ENCODE measurements at places on chromosomes 3 and 15.

- DNase-seq: no peak
Measured at GRCh38 chr3:10547841-10548783, 42.7 kb upstream of the ATP2B2 start.

DNA sequence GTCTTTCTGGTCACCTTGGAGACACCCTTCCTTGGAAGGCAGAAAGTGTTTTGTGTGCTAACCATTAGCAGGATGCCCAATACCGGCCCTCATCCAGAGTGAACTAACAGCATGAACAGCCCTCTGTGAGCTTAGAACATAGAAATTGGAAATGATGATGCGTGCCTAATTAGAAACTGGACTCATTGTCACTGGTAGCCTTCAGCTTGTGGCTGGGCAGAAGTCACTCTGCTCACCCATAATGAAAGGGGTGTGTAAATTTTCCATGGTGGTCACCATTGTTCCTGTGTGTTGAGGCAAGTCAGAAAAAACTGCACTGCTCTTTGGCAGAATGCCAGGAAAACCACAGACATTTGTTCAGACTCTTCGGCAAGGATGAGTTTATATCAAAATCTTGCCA, 74.7 kb upstream of the CNTN4 start:
- DNase-seq: no peak

GRCh38 chr3:45409369-45409768, 21.0 kb downstream of the LARS2 start:
- no peak for DNase-seq

DNA sequence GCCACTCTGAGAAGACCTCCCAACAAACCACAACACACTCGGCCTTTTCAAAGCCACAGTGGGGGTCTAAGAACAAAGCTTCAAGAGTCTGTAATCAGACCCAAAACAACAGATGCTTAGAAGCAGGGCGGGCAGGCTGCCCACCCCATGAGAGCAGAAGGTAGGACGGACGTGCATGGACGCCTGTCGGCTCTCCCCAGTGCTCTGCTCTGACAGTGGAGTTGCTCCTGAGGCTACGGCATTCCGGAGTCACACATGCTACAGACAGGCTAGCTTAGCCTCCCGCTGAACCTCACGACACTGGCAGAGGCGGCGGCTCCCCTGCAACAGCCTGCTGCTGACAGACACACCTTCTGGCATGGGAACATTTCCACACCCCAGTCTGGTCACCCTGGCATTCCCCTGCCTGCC, 33.5 kb downstream of the SLCO2A1 start:
- no peak for DNase-seq

- DNase-seq: no peak
Measured at GRCh38 chr3:44993471-44994205, 17.6 kb downstream of the EXOSC7 start.

DNA sequence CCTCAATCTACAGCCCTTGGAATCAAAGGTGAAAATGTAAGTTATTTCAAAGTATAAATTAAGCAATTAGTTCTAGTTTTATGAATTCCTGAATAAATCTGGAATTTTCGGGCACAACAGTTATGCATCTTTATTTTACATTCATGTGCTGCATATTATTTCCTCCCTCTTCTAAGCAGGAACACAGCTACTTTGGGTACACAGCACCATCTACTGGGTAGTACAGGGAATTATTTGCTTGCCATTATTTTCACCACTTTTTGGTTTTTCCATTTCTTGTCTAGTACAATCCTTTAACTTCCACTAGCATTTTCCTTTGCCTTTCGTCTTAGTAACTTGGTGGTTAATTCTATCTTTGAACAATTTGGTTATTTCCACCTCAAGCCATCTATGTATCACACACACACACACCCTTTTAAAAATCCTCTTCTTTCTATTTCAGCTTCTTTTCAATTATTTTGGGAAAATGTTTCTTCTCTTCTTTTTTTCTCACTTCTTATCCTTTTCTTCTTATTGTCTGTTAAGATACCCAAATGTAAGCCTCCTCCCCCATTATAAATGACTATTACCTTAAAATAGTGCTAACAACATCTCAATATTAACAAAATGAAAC, 451.0 kb downstream of the MFSD1 start:
- DNase-seq: no peak

DNA sequence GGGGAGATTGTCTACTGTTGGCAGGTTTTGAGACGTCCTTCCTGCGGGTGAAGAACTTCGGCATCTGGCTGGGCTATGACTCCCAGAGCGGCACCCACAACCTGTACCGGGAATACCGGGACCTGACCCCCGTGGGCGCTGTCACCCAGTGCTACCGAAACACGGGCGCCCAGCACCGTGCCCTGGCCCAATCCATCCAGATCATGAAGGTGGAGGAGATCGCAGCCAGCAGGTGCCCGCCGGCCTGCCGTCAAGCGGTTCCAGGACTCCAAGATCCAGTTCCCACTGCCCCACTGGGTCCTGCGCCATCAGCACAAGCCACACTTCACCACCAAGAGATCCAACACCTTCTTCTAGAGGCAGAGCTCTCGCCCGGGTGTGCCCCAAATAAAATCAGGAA, 194.9 kb upstream of the EPHA6 start:
- no peak for DNase-seq

GRCh38 chr3:56025326-56025725, 442.9 kb downstream of the ERC2 start:
- DNase-seq: no peak

DNA sequence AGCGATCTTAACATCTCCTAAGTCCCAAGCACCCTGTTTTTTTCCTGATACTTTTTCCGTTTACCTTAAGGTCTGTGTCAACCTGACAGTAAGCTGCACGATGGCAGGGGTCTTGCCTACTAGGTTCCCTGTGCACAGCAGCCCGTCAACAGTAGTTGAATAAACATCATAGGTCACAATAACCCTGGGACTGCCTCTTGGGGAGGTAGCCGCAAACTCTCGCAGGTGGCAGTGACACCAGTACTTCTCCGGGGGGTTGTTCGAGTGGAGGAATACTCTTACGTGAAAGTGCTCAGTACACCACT, 365 bp upstream of the PDCD6IP start:
- DNase-seq: no peak

- no peak for DNase-seq
Measured at GRCh38 chr3:82816086-82816485, 1054.6 kb upstream of the GBE1 start.

DNA sequence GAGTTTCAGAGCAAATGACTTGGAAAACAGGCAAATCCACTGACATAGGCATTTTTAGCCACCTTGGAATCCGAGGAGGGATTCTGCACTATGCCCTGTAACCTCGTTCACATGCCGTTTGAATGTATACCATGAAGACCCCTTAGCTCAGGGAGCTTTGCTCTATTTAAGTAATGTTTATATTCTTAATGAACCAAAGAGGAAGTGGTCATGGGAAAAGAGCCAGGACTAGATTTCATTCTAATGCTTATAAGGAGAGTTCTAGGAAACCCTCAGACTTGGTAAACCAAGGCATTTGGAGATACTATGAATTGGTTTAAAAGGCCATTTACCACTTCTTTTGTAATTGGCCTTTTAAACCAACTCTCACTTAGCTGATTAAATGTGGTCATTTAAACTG, 178.9 kb downstream of the IGF1R start:
- no peak for DNase-seq

- no peak for DNase-seq
Measured at GRCh38 chr3:144162042-144162441, 190.4 kb downstream of the DIPK2A start.

GRCh38 chr3:13770170-13771169, 109.4 kb downstream of the WNT7A start:
- no peak for DNase-seq

DNA sequence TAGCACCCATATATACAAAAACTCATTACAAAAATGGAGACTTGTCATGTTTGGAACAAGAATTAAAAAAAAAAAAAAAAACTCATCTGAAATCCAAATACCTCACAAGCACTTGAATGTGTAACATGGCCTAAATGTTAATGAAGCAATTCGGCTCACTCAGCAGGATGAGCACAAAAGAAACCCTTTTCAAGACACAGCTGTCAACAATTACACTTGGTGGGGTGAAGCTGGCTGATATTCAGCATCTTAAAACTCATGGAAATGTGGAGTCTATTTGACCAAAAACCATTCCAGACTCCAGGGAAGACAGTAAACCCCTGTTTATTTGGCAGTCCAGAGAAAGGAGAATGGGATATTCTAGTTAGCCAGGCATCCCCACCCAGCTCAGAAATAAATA, 205.4 kb upstream of the TSC22D2 start:
- no peak for DNase-seq

DNA sequence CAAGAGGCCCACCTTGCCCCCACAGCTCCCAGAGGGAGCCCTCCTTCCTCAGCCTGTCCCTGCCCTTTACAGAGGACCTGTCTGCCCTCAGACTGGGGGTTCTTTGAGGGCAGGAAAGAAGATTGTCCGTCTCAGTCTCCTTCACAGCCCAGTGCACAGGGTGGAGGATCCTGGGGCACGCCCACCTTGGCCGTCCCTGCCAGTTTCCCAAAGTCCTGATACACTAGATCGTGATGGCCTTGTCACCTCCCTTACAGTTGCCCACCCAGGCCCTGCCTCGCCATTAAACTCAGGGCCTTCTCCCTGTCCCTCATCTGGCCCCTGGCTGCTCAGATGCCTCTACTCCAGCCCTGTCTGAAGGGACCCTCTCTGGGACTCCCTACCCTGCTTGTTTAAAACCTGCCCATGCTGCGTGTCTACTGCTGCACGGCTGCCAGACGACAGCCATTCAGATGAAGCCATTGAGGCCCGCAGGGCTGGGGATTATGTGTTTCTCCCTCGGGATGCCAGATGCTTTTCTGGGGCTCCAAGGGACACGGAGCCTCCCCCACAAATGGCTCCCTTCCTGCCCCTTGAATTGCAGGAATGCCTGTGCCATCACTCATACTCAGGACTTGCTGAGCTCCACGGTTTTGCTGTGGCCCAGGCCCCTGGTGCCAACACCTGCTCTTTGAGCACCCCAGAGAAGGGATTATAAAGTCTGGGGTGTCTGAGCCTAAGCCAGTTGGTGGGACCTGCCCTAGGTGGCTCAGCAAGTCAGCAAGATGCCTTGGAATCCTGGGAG, 27.8 kb downstream of the ACSBG1 start:
- DNase-seq: no peak

DNA sequence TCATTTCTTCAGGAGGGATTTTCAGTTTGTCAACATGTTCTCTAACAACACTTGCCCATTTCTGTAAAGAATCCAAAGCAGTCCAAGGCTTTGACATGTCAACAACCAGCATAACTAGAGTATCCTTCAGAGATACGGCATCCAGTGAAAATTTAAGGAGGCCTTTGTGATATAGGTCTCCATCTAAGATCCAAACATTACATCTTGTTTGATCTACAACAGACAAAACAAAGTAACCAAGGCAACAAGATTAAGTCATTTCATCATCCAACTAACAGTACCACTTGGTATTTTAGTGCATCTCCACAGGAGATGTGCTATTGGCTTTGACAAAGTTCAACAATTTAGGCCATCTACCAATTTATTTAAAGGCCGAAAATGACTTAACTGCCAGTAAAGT, 25.8 kb downstream of the DYNC1LI1 start:
- no peak for DNase-seq

GRCh38 chr15:85071061-85071460, 89.4 kb downstream of the PDE8A start:
- no peak for DNase-seq

- DNase-seq: no peak
Measured at GRCh38 chr15:101168463-101168824, 83.4 kb downstream of the CHSY1 start.

- DNase-seq: no peak
Measured at GRCh38 chr3:188076176-188076575, 77.8 kb upstream of the LPP start.

- no peak for DNase-seq
Measured at GRCh38 chr3:101970905-101971304, 121.6 kb downstream of the NFKBIZ start.

DNA sequence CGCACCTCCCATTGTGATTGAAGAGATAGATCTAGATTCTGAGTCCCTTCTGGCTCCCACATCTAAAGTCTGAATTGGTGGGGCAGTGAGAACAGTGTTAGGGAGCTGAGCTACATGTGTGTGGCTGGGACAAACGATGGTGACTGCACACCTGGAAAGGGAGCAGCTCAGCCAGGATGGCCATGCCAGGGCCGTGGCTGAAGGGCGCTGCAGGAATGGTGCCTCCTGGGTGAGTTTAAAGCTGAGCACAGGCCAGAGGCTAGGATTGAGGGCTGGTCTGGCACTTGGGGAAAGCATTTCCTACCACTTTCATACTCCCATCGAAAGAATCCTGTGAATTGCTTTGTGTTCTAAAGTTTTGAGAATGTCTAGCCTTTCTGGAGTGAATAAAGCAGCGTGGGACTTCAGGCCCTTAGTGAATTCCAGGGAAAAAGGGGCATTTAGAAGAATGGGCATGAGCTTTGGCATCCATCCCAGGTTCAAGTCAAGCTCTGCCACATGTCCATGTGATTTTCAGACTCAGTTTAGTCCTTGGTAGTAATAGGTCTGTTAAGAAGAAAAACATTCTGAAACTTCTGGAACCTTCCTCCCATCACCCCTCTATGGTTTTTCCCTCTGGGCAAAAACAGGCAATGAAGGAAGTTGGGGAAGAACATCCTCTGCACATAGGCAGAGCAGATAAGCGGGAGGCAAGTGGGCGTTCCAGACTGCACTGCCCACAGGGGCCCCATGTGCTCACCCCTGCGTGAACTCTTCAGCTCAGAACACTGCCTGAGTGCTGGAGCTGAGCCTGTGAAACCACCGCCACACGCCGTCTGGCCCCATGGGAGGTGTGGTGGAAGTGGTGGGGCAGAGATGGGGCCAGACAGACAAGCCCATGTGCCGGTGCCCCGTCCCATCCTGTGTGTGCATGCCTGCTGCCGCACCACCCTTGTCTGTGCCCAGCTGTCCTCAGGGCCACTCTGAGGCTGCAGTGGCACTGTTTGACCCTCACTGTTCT, 12.9 kb upstream of the CPNE9 start:
- DNase-seq: no peak

DNA sequence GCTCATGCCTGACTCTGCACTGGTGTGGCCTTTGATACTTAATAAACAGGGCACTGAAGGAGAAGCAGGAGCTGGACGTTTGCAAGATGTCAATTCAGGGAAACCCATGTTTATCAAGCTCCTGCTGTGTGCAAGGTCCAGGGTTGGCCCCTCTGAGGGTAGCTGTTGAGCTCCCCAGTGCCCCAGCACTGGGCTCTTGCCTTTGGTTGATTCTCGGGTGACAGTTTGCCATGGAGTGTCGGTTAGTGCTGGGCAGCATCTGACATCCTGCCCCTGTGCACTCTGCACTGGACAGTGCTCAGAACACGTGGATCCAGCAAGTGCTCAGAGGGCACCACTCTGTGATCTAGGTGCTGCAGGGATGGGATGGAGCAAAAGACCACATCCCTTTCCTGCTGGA, 7.3 kb downstream of the HDAC11 start:
- no peak for DNase-seq

- no peak for DNase-seq
Measured at GRCh38 chr15:29278436-29279105, 8.9 kb upstream of the NSMCE3 start.

DNA sequence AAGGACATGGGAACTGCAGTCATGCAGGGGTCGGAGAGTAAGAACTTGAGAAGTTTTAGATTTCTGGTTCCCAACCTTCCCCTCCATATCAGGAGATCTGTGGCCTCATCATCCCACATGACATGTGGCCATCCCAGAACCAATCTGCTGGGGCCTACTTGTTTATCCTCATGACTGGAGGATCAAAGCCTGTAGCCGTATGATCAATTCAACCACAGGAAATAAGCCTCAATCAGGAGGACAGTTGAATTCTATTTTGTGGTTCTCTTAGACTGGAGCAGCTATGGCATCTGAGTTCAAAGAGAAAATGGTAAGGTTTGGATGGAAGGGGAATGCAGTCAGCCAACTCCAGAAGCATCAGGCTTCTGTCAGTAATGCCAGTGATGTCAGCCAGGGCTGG, 57.2 kb downstream of the IL16 start:
- DNase-seq: no peak

GRCh38 chr15:101017093-101017754, 98.1 kb downstream of the LRRK1 start:
- DNase-seq: no peak

All from effector CD4-positive, alpha-beta T cell (primary cell).